Activated naive CD8-positive, alpha-beta T cell treated with anti-CD3 and anti-CD28 coated beads, Interleukin-2, amount 10 ng/mL, durations not matched to agents 7 days and 5 days (primary cell): ENCODE measurements at places on chromosomes 1 and 21. TPM values are rescaled to one million over a fixed set of nuclear protein-coding genes. Genes with fewer than 3 reads are reported as not detected.

The NHLH2 gene
- total RNA-seq = not detected

The AGMAT gene
- 7.6 TPM for total RNA-seq

The TRPM2 gene
- 31.1 TPM for total RNA-seq

The CCDC27 gene
- total RNA-seq = not detected

The RGS21 gene
- total RNA-seq = not detected

GRCh38 chr1:1606232-1606631, 6.3 kb upstream of the FNDC10 start:
- no peak overlapping the region for H3K4me3 ChIP-seq
- H3K27me3 ChIP-seq = no peaks in the 10 kb centered on the region
- no peaks in the 10 kb centered on the region for H3K36me3 ChIP-seq
- H3K4me1 ChIP-seq = peaks cover 10% of the 10 kb centered on the region

DNA sequence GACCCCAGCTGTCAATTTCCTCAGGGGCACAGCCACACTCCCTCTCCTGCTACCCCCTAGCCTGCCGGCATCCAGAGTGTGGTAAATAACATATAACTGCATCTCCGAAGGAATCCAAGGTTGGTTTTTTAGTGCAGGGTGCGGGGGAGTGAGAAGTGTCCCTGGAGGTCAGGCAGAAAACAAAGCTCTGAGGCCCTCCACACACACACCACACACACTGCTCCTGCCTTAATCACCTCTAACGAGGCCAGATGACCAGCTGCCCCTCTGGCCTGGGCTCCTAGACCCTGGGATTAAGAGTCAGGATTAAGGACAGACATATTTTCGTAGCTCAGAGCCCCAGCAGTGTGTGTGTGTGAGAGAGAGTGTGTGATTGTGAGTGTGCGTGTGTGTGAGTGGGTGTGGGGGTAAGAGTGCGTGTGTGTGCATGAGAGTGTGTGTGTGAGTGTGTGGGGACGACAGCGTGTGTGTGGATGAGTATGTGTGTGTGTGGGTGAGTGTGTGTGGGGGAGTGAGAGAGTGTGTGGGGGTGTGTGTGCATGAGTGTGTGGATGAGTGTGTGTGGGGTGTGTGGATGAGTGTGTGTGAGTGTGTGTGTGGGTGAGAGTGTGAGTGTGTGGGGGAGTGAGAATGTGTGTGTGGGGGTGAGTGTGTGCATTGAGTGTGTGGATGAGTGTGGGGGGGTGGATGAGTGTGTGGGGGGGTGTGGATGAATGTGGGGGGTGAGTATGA, 14.6 kb downstream of the SDC3 start:
- peaks cover 21% of the 10 kb centered on the region for H3K27me3 ChIP-seq
- H3K4me3 ChIP-seq = no peak overlapping the region
- H3K36me3 ChIP-seq = no peaks in the 10 kb centered on the region
- H3K4me1 ChIP-seq = no peaks in the 10 kb centered on the region

DNA sequence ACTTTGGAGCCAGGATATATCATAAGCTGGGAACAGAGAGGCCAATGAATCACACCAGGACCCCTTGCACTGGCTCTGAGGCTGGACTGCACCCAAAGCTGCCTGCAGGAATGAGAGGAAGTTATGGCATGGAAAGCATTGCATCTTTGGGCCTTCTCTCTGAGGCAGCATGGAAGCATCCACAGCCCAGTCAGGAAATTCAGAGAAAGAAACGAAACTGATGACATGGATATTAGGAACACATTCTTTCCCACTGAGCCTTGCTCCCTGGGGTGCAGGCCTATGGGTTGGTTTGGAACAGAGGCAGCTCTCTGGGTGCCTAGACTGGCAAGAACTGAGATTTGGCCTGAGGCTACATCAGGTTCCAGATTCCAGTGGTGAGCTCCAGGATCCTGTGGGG, 98.6 kb downstream of the NGF start:
- H3K27me3 ChIP-seq = peaks cover 7% of the 10 kb centered on the region
- no peaks in the 10 kb centered on the region for H3K4me1 ChIP-seq
- no peak overlapping the region for H3K27ac ChIP-seq
- no peak overlapping the region for H3K4me3 ChIP-seq
- DNase-seq = no peak

GRCh38 chr1:234296496-234296895, 76.8 kb upstream of the COA6 start:
- DNase-seq = no peak
- H3K36me3 ChIP-seq = peaks cover 53% of the 10 kb centered on the region
- no peak overlapping the region for H3K4me3 ChIP-seq
- H3K27me3 ChIP-seq = peaks cover 4% of the 10 kb centered on the region

DNA sequence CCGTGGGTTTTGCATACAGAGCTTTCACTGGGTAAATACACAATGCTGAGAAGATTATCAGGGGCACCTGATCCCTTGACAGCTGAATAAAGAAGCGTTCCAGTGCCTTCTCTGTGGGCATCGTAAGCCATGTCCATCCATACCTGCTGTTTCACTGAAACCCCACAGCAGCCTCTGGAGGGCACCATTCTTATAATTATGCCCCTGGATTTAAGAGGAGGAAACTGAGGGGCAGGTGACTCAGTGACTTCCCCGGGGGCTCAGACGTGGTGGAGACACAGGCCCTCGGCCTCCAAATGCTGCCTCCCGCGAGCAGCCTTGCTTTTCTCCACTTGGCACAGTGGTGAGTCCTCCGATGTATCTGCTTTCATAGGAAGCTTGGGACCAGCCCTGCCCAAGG, 56.7 kb downstream of the B3GALT5 start:
- no peak for DNase-seq
- H3K4me1 ChIP-seq = no peaks in the 10 kb centered on the region
- no peak overlapping the region for H3K27ac ChIP-seq

DNA sequence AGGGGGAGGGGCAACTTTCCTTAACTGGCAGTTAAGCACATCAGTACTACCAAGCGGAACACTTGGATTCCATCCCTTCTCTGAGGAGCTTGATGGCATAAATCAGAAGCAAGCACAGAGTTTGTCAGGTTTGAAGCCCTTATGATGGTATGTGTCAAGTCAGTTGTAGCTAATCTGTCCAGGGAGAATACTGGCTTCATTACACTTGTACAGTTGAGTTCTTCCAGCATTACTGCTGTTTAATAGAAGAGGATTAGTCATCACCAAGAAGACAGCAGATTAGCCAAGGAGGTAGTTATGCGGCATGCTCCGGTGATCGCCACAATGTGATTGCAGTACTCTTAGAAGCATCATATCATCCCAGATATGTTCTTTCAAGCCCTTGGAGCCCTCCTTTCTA, 2.1 kb upstream of the TDRD5 start:
- H3K4me3 ChIP-seq = no peak overlapping the region
- H3K27ac ChIP-seq = no peak overlapping the region
- H3K27me3 ChIP-seq = peaks cover 55% of the 10 kb centered on the region
- H3K36me3 ChIP-seq = no peaks in the 10 kb centered on the region
- H3K4me1 ChIP-seq = no peaks in the 10 kb centered on the region

DNA sequence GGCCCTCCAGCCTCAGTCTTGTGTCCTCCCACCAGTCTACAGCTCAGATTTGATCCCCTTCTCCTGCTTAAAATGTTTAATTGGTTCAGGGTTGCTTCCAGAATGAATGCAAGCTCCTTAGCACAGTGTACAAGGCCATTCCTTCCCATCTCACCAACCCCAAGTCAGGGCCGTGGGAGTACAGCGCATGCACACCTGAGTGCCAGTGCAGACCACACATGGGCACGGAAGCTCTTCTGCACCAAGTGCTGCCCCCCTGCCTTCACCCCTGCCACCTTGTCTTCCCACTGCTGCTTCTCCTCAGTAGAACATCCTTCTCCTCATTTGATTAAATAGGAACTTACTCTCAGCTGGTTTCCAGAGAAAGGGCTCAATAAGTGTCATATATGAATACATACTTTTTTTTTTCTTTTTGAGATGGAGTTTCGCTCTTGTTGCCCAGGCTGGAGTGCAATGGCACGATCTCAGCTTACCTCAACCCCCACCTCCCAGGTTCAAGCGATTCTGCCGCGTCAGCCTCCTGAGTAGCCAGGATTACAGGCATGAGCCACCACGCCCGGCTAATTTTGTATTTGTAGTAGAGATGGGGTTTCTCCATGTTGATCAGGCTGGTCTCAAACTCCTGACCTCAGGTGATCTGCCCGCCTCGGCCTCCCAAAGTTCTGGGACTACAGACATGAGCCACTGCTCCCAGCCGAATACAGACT, 9.3 kb downstream of the PMF1 start:
- H3K4me1 ChIP-seq = peaks cover 60% of the 10 kb centered on the region
- peak overlapping the region; percentile 17 for H3K4me3 ChIP-seq
- no peaks in the 10 kb centered on the region for H3K27me3 ChIP-seq
- peaks cover 39% of the 10 kb centered on the region for H3K36me3 ChIP-seq

- no peak overlapping the region for H3K4me3 ChIP-seq
- H3K36me3 ChIP-seq = peaks cover 4% of the 10 kb centered on the region
- DNase-seq = no peak
- H3K4me1 ChIP-seq = peaks cover 13% of the 10 kb centered on the region
- no peak overlapping the region for H3K27ac ChIP-seq
- no peaks in the 10 kb centered on the region for H3K27me3 ChIP-seq
Measured at GRCh38 chr1:97163591-97164275, 442.1 kb downstream of the PTBP2 start.

DNA sequence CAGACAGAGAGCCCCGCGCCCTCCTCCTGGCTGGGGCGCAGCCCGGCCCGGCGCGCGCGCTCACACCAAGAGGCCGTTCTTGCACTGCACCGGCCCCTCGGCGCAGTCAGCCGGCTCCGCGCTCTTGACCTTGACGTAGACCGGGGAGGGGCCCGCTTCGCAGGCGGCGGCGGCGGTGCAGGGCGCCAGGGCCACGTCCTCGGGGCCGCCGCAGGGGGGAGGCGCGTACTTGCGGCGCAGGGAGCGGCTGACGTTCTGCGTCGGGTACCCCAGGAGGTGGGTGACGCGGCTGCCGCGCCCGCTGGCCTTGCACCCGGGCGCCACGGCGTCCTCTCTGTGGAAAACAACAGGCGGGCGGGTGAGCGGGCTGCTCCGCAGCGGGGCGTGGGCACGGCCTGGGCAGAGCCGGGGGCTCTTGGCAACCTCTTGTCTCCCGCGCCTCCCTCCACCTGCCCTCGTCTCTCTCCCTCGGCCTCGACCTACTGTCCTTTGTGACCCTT, 7.7 kb downstream of the VSIG8 start:
- DNase-seq = peak; percentile 81
- peaks cover 14% of the 10 kb centered on the region for H3K4me1 ChIP-seq
- no peaks in the 10 kb centered on the region for H3K36me3 ChIP-seq
- peaks cover 10% of the 10 kb centered on the region for H3K27me3 ChIP-seq

DNA sequence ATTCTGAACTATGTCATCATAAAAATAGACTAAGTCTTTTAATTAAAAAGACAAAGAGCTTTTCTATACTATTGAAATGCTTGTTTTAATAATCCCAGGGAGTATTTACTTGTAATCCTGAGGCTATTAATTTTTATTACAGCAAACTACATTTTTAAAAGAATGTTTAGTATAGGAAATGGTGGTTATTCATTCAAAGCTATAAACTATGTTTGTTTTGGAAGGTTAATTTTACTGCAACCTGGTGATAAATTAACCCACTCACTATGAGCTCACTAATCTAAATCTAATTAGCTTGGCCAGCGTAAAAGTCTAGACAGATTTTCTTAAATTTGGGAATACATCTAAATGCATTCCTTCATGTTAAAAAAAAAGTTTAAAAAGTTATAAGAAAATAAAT, 13.8 kb upstream of the EYA3 start:
- H3K36me3 ChIP-seq = no peaks in the 10 kb centered on the region
- H3K27me3 ChIP-seq = peaks cover 16% of the 10 kb centered on the region
